ENCODE measurements at places on chromosomes 1 and 21.

GRCh38 chr21:45169001-45169400 lies 94.6 kb downstream of the ADARB1 start:
- peak; percentile 45 for DNase-seq

DNA sequence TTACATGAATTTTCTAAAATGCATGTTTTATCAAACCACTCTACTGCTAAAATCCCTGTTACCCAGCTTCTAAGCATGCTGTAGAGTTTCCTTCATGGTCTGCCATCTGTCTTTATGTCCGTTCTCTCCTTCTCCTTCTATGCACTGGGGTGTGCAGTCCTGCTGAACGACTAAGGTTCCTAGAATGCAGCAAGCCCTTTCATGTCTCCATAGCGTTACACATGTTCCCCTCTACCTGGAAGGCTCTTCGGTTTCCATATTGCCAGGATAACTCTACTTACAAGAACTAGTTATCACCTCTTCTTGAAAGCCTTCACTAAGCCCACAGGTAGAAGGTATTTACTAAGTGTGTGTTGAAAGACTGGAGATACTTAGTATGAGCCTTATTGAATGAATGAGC lies 22.2 kb downstream of the DNM3 start:
- DNase-seq, result no peak

DNA sequence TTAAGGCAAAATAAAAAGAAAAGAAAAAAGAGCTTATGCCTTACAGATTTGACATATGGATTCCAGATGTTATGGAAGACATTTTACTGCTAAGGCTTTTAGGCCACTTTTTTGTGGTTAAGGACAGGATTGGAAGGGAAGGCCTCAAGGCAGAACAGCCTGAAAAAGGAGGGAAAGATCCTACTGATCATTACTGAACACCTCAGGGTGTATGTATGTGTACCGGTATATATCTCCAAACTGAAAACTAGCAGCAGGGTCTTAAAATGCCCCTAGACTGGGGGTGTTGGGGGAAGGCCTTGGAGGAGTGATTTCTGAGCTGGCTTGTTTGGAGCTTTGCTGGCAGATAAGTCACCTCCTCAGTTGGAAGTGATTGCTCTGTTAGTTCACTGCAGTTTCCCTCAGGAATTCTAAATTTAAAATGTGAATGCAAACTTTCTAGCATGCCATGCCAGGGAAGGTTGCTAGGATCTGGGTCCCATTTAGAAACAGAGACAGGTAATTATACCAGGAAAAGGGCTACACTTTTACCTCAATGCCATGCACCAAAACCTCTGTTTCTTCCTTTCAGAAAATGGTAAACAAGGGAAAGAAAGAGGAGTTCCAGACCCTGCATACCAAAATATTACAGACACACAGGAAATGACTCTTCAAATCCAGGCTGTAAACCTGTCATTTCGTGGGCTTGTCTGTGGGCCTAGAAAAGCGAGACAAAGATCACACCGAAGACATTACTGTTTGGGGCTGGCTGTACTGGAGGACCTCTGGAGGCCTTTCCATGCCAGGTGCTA lies 15.0 kb downstream of the C1orf52 start:
- no peak for DNase-seq

DNA sequence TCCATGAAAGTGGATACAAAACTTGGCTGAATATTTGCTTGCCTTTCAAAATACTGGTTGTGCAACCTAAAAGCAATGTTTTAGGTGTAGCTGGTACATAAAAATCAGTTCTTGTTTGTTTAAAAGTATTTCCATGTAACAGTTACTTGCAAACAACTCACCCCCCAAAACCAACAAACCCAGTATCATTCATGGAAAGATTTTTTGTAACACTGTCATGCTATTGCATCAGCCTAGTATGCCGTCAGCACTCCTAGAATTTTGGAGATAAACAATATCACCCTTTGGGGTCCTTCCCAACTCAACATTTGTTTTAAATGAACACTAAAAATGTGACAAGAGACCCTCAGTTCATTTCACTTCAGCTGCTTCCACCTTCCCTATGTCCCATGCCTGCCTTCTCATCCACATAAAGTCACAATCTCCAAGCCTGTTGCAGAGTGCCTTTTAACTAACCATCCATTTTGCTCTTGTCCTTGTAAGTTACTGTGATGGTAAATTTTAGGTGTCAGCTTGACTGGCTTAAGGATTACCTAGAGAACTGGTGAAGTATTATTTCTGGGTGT lies 425.3 kb downstream of the DUSP10 start:
- no peak for DNase-seq

- DNase-seq, result no peak
Observed at GRCh38 chr1:202283991-202284390, 57.7 kb downstream of the UBE2T start.

- no peak for DNase-seq
Observed at GRCh38 chr1:43241413-43241836, 28.4 kb upstream of the TMEM125 start.

DNA sequence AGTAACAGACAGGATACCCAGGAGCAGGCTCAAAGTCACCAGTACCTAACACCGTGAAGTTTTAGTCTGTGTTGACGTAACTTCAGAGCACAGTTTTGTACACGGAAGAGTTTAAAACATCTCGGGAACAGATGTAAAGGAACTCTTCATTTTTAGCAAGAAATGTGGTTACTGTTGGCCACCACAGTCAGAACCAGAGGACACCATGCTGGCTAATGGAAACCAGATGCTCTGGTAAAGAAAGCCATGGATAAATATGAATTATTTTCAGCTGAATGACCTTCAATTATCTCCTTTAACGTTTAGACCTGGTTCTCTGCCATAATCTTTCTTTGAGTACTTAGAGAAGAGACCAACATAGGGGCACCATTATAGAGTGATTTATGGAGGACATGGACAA lies 115.9 kb downstream of the NTMT2 start:
- no peak for DNase-seq

DNA sequence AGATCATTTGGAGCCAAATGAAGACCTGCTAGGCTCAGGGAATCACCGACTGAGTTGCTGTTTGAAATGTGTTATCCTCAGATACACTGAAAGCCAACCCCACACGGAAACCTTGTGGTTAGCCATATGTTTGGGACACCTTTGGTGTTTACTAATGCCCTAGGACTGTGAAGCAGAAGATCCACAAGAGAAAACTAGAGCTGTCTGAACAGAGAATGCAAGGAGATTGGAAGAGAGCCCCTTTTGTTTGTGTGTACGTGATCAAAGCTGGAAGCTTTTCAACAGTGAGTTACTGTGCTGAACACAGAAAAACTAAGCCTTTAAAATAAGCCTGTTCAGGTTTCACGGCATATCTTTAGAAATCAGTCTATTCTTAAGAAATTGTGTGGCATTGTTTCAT lies 908.2 kb upstream of the ADGRL2 start:
- DNase-seq, result no peak

DNA sequence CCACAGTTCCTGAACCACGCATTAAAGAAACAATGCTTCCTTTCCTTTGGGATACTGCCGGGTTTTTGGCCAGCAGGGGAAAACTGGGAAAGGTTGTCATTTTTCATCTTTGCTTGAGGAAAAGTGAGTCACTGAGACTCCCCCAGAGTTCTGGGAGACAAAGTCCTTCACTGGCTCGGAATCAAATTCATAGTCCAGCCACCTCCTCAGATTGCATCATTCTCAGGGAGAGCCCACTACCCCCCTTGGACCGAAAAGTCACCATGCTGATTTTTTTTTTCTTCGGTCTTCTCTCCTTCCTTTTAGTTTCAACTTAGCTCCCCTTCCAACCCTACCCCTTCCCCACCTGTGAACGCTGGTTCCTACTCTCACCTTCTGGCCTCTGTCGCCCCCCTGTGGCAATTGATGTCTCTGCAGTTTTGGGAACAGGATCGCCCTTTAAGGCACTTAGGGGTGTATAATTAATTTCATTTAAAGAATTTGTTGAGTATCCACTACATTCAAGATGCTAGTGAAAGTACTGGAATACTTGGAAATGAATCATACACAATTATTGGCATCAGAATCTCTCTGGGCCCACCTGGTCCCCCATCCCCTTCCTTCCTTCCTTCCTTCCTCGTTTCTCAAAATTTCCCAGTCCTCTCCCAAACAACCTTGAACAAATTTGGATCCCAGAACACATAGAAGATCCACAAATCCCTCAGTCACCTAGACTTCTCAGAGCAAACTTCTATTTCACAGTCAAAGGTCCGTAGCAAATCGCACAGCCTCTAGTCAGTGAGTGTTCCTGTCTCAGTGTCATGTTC lies 6.9 kb downstream of the ACKR1 start:
- peak; percentile 81 for DNase-seq

- DNase-seq, result peak; percentile 25
Observed at GRCh38 chr1:223556414-223557129, 108.9 kb downstream of the CAPN8 start.

GRCh38 chr1:30919025-30919881 lies 10.7 kb upstream of the SDC3 start:
- peak; percentile 43 for DNase-seq

GRCh38 chr1:27392096-27392777 lies at the start of gene GPR3:
Gene GPR3, plus strand, starts transcription at chr1:27392622. Its CDS starts 1,177 bp downstream, at chr1:27393799.
- DNase-seq, result peak; percentile 86

Data from hematopoietic multipotent progenitor cell treated with erythropoietin and hydrocortisone succinate and interleukin-3 and kit ligand, for 15 days (in vitro differentiated cells).